ENCODE measurements at places on chromosomes 3 and 15.
A peak's percentile ranks its signal among the peaks of the same experiment; 100 is the strongest.

DNA sequence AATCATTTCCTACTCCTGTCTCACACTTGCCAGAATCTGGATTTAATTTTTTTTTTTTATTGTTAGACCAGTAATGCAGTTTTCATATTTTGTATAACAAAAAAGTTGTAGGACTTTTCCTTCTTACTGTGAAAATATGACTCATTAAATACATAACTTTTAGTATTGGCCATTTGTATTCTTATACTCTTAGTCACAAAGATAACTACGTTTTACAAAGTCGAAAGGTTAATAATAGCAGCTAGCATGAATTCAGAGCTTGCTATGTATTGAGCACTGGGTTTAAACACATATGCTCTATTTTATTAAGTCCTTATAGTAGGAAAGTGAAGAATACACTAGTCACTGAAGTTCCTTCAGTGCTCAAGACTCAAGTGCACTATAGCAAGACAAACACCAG is 43.1 kb downstream of the LRRN1 start:
- DNase-seq: no peak

- no peak for DNase-seq
Measured at GRCh38 chr3:115784739-115785536, 161.6 kb downstream of the GAP43 start.

DNA sequence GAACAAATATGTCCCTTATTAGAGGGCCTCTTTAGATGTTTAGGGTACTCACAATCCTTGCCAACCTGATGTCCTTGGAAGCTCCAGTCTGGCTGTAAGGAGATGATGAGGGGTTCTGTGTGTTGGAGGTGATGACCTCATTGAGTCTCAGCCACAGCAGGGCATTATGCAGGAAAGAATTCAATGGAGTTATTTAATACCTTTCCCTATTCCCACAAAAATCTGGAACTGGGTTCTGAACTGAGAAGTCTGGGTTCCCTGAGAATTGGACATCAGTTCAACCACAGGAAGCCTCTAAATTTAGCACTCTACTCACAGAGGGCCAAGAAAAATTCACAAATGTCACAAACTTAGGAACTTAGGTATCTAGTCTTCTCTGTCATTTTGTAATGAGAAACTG is 36.9 kb downstream of the SLC35A5 start:
- no peak for DNase-seq

GRCh38 chr3:134594331-134594741 is 56.5 kb downstream of the KY start:
- peak; percentile 64 for DNase-seq

DNA sequence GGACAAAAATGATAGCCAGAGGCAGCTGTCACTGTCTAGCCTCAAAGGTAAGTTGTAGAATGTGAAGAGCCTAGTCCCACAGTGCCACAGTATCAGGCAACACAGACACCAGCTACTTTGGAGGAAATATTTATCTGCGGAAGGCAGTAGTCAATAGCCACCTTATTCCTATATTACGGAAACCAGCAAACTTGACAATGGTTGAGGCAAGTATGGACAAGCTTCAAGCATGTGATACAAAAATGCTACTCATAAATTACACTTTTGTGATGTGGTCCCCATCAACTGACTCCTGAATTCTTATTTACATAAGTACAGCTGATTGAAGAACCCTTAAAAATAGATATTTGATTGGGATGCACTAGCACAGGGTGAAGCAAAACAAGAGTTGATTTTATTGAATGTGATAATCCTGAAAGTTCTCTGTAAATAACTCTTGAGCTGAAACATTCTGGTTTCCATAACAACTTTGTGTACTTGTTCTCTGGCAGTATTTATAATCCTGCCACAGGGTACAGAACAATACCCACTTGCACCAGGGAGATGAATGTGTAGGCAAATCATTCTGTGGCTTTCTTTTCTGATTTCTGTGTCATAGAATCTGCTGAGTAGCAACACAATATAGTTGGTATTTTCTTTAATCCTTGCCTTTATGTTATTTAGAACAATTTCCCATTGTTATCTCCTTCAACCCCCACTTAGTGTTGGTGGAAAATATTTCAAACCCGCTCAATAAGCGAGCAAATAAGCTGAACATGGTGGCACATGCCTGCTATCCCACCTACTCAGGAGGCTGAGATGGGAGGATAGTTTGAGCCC is at the start of gene ANKUB1:
ANKUB1 (minus strand) TSS at position 103 of the 819 bp plus-strand sequence. CDS start 188 bp downstream, outside the sequence.
- DNase-seq: no peak

- DNase-seq: peak; percentile 71
Measured at GRCh38 chr3:179961703-179962078, 75.0 kb downstream of the PEX5L start.

- no peak for DNase-seq
Measured at GRCh38 chr3:100263583-100263982, 2.8 kb downstream of the TBC1D23 start.

GRCh38 chr3:58117561-58118181 is 93.1 kb downstream of the DNASE1L3 start:
- DNase-seq: no peak

DNA sequence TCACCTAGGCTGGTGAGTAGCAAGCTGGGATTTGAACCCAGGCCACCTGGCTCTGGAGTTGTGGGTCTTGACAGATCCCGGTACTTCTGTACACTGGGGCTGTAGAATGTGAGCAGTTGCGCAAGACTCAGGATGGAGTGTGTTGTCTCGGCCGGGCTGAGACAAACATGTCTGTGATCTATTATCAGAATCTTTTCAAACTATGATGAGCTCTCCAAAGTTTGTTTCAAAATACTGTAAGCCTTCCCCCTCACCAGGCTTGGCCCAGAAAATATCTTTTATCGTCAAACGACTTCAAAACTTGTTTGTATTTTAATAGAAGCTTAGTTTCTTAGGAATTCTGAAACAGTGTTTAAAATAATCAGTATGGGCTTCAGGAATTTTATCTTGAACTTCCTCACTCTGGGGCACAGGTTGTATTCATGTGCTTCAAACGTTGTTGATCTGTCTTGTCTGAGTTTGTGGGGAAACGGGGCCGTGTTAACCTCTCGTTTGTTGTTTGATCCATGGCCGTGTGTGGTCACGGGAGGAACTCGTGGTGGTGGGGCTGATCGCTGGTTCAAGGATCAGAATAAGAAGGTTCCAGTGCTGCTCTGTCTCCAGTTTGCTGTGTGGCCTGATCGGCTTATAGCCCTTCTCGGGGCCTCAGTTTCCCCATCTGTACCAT is 40.3 kb upstream of the TFRC start:
- no peak for DNase-seq

- DNase-seq: no peak
Measured at GRCh38 chr15:42152196-42152920, 4.1 kb downstream of the PLA2G4F start.

GRCh38 chr3:194269610-194270145 is 81.5 kb downstream of the CPN2 start:
- no peak for DNase-seq

GRCh38 chr15:51405693-51406523 is 64.5 kb downstream of the GLDN start:
- DNase-seq: no peak

- no peak for DNase-seq
Measured at GRCh38 chr3:62708638-62709373, 166.4 kb downstream of the CADPS start.

DNA sequence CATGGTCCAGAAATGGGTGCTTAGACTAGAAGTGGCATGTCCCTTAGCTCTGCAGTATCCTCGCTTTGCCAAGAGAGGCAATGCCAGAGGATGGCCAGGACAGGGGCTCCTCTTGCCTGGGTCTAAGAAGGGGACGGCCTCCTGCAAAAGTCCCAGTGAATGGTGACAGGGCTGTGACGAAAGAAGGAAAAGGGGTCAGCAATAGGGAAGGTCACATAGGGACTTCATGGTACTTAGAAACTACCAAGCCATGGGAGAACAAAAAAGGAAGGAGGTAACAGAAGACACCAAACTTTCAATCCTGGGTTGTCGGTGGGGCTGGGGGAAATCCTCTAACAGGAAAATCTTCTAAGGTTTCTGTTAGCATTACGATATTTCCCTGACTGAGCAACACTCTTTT is 36.2 kb upstream of the ATOSA start:
- no peak for DNase-seq

- DNase-seq: no peak
Measured at GRCh38 chr15:59998950-59999611, 5.0 kb upstream of the FOXB1 start.

GRCh38 chr3:11221818-11222415 is 50.3 kb upstream of the ATG7 start:
- no peak for DNase-seq

DNA sequence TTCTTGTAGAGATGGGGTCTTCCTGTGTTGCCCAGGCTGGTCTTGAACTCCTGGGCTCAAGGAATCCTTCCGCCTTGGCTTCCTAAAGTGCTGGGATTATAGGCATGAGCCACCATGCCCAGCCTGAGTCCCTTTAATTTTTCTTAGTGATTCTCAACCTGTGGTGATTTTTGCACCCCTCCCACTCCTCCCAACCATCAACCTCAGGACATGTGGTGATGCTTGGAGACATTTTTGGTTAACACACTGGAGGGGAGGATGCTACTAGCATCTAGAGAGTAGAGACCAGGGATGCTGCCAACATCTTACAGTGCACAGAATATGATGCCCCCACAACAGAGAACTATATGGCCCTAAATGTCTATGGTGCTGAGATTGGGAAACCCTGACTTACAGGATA is 83.0 kb upstream of the LMOD3 start:
- DNase-seq: no peak

DNA sequence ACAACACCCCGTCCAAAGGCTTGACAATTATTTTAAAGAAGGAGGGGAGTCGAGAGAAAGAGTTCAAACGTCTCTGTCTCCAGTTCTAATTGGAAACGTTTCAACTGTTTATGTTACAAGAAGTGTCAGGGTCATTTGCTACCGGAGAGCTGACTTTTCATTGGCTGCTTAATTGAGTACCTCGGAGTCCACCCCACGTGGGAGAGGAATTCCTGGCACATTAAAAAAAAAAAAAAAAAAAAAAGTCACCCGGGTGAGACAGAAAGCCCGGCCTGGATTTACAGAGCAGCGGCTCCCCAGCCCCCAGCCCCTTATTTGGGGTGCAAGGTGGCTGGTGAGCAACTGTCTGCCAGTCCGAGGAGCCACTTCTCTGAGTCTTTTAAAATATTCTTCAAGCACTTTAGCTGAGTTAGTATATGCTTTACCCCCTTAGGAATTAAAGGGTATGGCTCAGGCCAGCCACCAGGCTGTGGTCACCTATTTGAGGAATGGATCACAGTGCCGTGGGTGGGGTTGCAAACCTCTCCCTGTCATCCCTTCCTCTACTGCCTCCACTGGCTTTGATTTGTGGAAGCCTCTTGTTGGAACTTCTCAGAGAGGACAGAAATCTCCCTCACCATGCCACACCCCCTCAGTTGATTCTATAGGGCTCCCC is 3.9 kb upstream of the TLE3 start:
- DNase-seq: peak; percentile 86

- DNase-seq: no peak
Measured at GRCh38 chr3:37701734-37702433, 159.8 kb upstream of the CTDSPL start.

GRCh38 chr3:140128217-140128616 is 193.2 kb downstream of the CLSTN2 start:
- DNase-seq: no peak

GRCh38 chr15:63544258-63545026 is 40.0 kb downstream of the USP3 start:
- no peak for DNase-seq

DNA sequence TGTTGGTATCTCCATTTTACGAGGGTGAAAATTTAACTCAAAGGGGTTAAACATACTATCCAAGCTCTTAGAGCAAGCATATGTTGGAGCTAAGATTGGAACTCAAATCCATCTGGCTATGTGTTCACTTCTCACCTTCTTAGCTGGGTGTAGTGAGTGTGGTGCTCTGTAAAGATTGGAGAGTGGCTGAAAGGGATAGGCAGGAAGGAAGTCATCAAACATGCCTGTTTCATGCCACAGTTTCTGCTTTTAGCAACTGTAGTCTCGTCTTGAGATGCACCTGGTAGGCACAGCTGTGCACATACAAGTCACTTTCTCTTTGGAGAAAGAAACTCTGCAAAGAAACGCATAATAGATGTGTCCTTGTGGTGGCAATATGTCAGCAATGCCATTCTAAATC is 189.1 kb upstream of the MDFIC2 start:
- no peak for DNase-seq

DNA sequence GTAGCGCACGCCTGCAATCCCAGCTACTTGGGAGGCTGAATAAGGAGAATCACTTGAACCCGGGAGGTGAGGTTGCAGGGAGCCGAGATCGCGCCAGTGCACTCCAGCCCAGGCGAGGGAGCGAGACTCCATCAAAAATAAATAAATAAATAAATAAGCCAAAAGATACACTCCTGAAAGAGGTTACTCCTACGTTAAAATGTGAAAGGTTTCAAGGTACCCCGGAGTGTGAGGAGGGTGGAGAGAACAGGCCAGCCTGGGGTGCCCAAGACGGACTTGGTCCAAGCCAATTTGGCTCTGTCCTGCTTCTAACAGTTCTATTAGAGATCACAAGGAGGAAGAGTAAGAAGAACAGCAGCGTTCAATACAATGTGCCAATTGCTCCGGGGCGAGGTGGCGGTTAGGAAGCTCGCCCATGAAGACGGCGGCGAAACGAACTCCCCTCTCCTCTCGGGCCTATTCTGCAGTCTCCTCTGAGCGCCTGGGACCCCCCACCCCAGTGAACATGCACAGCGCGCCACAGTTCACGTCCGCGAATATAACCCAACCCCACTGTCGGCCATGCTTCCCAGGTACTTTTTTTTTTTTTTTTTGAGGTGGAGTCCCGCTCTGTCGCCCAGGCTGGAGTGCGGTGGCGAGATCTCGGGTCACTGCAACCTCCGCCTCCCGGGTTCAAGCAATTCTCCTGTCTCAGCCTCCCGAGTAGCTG is 942 bp downstream of the ELP6 start:
- peak; percentile 12 for DNase-seq

DNA sequence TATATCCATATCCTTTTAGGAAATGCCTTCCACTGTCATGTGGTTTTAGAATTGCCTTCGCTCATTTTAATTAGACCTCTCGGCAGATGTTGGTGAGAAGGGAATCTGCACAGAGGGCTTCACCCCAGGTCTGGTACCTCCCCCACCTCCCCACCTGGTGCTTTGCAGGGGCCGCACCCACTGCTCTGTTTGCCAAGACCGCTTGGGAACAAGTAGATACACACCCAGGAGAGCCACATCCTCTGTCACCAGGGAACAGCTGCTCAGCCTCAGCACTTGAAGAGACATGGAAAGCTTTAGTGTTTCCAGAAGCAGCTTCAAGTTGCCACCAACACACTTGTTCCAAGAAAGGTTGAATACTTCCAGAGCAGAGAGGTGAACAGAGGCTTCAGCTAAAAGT is 21.8 kb downstream of the LRRC31 start:
- DNase-seq: peak; percentile 25

DNA sequence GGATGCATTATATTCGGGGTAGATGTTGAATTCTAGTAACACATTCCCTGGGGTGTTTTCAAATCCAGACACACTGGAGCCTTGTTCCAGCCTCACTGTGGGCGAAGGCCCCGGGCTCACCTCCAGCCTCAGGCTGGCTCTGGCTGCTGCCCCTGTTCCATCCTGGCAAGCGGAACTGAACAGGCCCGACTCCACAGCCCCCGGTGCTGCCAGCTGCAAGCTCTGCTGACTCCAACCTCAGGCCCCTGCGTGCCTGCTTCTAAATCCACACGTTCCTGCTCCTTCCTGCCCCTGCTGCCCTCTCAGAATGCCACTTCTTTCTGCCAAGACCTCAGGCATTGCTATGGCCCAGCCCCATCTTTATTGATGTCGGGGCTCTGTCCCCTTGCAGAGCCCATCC is 90.6 kb downstream of the LIPC start:
- no peak for DNase-seq

GRCh38 chr3:158847452-158847821 is 45.6 kb downstream of the MFSD1 start:
- no peak for DNase-seq
